ENCODE measurements at places on chromosomes 16 and 17.

- DNase-seq, result no peak
Measured at GRCh38 chr17:80695979-80696378, 151.3 kb downstream of the RPTOR start.

DNA sequence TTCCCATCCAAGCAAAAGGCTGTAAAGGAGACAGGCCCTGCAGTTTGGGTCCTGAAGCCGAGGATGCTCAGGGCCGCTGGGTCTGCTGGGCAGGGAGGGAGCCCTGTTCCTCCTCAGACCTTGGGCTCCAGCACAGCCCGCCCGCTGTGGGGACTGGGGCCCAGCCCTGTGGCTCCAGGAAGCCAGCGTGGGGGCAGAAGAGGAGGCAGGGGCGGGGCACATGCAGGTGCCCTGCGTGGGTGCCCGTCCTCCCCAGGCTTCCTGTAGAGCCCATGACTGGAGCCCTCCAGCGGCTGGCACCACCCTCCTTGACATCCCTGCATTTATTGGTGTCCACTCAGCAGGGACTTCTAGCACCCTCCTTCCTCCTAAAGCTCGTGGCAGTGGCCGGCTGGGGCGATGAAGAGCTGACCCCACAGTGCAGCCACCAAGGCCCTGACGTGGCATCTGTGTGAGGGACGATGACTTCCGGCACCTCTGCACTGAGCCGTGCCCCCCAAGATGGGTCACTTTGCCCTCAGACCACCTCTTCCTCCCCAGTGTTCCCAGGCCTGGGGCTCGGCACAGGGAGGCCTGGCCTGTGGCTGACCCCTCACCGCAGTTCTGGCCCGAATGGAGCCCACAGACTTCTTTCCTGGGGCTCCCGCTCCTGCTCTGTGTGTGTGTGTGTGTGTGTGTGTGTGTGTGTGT is 9.9 kb downstream of the PRSS27 start:
- no peak for DNase-seq

DNA sequence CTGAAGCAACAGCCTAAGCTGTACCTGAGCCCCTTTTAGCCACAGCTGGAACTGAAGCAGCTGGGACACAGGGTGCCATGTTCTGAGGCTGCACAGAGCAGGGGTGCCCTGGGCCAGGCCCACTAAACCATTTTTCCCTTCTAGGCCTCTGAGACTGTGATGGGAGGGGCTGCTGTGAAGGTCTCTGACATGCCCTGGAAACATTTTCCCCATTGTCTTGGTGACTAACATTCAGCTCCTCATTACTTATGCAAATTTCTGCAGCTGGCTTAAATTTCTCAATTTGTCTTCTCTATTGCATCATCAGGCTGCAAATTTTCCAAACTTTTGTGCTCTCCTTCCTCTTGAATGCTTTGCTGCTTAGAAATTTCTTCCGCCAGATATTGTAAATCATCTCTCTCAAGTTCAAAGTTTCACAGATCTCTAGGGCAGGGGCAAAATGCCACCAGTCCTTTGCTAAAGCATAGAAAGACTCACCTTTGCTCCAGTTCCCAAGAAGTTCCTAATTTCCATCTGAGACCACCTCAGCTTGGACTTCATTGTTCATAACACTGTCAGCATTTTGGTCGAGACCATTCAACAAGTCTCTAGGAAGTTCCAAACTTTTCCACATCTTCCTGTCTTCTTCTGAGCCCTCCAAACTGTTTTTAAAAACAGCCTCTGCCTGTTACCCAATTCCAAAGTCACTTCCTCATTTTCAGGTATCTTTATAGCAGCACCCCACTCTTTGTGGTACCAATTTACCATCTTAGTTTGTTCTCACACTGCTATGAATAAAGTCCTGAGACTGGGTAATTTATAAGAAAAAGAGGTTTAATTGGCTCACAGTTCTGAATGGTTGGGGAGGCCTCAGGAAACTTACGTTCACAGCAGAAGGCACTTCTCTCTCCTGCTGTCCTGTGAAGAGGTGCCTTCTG is 49.8 kb downstream of the TMEM100 start:
- DNase-seq, result no peak

DNA sequence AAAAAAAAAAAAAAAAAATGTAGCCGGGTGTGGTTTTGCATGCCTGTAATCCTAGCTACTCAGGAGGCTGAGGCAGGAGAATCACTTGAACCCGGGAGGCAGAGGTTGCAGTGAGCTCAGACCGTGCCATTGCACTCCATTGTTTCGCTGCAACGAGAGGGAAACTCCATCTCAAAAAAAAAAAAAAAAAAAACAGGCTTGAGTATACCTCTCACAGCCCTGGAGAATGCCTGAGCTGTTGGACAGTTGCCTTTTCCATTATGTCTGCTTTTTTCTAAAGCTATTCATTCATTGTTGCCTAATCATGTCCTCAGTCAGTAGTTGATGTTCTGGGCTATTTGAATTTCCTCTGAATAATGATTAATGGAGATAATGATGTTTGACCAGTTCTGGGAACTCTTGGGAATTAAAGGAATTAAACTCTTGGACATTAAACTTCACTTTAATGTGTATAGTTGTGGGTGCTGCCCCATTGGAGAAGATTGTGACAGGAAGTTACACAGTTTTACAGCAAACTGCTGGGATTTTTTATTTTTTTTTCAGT is 11.8 kb downstream of the HMOX2 start:
- DNase-seq, result no peak

DNA sequence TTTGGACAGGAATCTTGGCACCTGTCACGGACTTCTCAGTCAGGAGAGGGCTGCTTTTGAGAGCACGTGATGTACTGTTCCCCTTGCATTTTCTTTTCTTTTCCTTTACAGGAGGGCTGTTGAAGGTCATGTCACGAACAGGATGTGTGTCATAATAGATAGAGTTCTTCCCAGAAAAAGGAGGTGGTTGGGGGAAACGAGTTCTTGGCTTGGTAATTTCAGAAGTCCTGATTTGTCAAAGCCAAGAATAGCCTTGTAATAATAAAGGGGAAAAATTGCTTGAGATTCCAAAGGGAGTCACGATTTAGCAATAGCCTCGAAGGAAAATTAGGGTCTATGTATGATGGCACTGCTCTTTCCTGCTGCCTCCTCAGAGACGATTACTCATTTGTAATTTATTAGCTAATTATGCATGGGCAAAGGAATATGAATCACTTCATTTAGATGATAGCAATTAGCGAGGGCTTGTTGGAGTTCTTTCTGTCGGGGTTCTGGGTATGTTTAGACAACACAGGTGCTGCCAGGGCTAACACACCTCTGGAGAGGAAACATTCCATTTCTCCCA is 277.7 kb upstream of the N4BP1 start:
- no peak for DNase-seq

DNA sequence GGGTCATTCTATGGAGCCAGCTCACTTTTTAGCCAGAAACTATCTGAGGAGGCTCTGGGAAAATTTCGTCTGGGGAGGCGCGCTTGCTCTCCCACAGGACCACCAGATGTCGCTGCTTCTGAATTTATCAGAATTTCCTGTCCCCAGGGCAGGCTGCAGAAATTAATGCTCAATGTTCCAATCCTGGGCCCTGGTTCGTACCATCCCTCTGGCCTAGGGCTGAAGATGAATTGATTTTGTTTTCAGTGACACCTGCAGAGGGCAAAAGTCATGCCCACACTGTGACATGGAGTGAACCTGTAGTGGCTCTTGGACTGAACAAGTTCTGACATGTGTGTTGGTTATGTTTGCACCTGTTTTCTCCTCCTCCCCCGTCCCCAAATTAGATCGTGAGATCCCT is 482.6 kb downstream of the NPIPA7 start:
- peak; percentile 32 for DNase-seq

- DNase-seq, result no peak
Measured at GRCh38 chr16:71885261-71885650, 1.3 kb upstream of the ZNF821 start.

DNA sequence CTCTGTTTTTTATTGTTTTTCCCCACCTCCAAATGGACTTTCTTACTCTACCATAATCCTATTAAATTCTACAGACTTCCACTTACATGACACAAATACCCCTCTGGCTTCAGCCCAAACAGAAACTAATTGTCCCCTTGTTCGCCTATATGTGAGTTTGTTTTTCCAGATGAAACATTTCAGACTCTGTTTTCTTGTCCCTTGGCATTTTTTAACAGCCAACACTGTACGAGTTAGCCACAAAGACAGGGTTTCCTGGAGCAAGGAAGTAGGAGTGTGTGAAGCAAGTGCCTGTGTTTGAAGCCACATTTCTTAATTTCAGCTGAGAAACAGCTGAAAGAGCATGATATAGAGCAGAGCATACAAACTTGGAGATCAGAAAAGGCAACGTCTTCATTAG is 382.2 kb upstream of the CDH5 start:
- no peak for DNase-seq

DNA sequence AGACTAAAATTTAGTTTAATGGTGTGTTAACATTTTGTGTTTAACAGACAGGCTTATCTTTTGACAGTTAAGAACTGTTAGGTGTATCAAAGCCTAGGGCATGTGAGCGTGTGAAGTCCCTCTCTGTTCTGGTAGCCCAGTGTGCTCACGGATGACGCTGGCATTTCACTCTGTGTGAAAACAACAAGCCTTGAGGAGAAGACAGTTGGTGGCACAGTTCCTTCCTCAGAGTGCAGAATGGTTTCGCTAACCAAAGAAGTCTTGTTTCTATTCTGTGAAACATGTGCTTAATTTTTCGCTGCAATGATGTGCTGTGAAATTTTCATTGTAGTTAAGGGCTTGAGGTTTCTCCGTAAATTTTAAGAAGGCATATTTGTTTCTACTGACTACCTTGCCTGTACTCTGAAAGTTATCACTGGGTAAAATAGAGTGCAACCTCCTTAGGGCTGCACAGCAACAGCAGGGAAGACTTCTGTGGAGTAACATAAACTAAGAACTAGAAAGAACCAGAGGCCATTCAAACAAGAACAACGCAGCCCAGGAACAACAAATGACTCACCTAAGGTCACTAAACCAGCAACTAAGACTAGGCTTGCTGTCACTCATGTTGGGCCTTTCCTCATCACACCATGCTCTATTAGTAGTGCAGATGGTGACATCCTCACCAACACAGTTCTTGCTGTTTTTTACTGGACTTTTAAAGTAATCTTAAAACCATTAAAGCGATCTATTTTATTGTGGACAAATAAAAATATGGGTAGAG is 33.4 kb downstream of the BRD7 start:
- DNase-seq, result no peak

DNA sequence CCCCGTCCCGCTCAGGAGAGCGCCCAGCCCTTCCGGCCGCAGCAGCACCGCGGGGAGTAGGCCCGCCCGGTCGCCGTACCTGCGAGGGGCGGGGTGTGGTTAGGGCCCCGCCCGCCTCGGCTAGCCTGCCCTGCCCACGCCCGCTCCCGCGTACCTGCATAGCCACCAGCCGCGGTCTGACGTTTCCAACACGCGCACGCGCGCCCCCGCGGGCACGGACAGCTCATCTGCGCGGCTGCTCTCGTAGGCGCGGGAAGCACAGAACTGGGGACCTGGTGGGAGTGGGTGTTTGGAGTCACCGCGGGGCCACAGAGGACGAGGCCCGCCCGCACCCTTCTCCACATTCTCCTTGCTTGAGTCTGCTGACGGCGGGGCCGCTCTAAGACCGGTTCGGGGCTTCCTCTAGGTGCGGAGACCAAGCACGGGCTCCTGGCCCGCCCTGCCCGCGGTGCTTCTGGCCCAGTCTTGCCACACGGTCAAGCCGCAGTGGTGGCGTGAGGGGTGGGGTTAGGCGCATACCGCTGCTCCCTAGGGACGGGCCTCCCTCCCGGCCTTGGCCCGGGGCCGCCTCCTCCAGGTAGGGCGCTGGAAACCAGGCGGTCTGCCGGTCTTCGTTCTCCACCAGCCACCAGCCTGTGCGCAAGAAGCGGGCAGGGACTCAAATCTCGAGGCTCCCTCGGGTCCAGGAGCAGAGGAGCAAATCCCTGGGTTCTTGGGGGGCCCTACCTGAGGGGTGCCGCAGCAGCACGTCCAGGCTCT is 1.8 kb downstream of the NOXO1 start:
- DNase-seq, result no peak

DNA sequence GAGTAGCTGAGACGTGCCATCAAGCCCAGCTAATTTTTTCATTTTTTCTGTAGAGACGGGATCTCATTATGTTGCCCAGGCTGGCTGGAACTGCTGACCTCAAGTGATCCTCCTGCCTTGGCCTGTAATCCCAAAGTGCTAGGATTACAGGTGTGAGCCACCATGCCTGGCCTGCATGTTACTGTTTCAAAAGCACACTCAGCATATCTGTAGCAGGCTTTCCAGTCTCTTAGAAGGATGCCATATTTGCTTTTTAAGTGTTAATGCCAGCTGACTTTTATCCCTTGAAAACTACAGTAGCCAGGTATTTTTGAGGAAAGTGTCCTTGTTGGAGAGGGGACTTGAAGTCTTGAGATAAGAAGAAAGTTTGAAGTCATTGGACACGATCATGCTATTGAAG is 15.3 kb upstream of the SPAG9 start:
- no peak for DNase-seq

GRCh38 chr17:68698746-68699145 is 97.6 kb upstream of the FAM20A start:
- peak; percentile 57 for DNase-seq

DNA sequence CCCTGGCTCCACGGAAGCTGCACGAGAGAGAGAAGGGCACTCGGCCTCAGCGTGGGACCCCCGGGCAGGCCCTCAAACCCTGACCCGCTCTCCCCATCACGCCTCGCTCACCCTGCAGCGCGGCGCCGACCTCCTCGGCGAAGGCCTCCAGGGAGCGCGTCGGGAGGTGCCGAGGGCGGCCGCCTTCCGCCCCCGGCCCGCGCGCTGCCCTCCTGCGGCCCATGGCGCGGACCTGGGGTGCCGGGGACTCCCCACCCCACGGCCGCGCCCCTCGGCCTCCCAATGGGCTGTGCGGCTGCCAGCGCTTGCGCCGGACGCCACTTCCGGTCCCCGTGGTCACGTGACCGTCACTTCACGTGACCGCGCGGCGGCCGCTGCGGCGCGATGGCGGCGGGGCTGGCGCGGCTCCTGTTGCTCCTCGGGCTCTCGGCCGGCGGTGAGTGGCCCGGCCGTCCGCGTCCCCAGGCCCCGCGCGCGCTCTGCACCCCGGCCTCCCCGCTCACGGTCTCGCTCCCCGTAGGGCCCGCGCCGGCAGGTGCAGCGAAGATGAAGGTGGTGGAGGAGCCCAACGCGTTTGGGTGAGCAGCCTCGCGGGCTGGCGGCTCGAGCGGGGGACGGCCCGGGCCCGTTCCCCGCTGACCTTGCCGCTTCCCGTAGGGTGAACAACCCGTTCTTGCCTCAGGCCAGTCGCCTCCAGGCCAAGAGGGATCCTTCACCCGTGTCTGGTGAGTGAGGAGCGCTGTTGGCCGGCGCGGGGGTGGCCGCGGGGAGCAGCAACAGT is at the start of the genes GNPTG and TSR3:
GNPTG (plus strand) TSS at position 350 of the 781 bp plus-strand sequence; CDS start at position 385, 35 bp downstream.
TSR3 (minus strand) TSS at position 297 of the 781 bp plus-strand sequence; CDS start at position 223, 74 bp downstream.
- DNase-seq, result peak; percentile 89

DNA sequence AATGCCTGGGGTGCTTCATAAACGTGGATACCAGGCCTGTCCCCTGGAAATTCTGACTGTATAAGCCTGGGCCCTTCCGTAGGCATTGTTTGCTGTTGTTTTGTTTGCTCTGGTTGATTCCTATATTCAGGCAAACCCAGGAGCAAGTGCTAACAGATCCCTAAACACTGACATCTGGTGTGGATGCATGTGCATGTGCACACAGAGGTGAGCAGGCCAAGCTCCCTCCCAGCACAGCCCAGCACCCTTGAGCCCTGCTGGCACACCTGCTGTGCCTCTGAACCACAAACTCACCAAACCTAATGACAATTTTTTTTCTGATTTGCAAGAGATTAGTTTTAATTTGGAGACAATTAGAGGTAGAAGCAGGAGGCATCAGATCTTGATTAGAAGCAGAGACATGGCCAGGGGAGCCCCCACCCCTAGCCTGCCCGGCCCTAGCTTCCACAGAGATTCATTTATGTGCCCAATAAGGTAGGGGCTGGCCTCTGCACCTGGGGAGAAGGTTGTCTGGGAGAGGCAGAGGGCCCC is 40.4 kb downstream of the TMEM132E start:
- DNase-seq, result no peak

- DNase-seq, result no peak
Measured at GRCh38 chr17:40722241-40722640, 18.7 kb upstream of the KRT24 start.
